C1 segment of cervical spinal cord (tissue), 14 donors: ENCODE measurements at places on chromosomes 3 and 15.
A peak's percentile ranks its signal among the peaks of the same experiment; 100 is the strongest.

GRCh38 chr15:48645558-48646330 lies at the start of gene FBN1:
Gene FBN1, minus strand, starts transcription at chr15:48645709. Its CDS starts 940 bp downstream, at chr15:48644769.
- DNase-seq = no peak

DNA sequence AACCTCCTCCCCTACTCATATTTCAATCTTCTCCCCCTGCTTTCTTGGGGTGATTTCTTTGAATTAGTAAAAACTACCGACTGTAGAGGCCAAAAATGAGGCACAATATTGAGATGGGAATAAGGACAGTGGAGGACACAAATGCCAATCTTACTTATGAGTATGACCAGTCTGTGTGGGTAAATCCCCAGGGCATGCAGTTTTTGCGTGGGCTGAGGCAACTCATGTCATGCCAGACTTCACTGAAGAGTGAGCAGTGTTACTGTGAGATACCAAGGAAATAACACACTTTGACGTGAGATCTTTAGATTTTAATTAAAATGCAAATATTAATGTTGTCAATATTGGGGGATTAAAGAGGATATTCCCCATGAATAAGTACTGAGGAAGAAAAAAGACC lies 254.3 kb upstream of the ICE2 start:
- no peak for DNase-seq

DNA sequence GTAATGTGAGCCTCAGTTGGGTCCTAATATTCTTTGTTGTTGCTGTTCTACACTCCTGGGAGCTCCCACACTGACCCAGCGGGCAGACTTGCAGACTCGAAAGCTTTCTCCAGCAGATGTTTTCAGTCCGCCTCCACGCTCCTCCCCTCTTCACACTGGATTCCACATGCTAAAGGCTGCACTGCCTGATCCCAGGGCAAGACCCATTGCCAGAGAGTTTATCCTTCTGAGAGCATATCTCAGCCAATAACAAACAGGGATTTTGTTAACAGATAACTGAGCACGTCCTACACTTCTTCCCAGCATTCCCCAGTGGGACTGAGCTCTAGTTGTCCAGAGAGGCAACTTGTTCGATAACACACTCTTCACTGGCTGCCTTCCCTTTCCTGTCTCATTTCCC lies 8.0 kb upstream of the COL6A6 start:
- DNase-seq = no peak

DNA sequence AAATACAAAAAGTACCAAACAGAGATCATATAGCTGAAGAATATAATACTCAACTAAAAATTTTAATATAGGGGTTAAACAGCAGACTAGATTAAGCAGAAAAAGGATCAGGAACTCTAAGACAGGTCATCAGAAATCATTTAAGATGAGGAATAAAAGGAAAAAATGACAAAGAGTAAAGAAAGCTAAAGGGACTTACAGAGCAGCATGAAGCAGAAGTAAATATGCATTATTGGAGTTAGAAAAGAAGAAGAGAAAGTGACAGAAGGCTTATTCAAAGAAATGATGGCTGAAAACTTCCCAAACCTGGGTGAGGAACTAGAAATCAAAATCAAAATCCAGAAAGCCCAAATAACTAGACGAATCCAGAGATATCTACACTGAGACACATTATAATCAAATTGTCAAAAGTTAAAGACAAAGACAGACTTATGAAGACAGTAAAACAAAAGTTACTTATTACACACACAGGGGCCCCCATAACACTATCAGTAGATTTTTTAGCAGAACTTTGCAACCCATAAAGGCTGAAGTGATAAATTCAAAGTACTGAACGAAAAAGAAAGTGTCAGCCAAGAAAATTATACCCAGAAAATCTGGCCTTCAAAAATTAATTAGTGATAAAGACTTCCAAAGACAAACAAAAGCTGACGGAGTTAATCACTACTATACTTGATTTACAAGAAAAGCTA lies 95.6 kb downstream of the SCAPER start:
- DNase-seq = no peak

GRCh38 chr3:16148783-16149182 lies 25.7 kb upstream of the GALNT15 start:
- no peak for DNase-seq

DNA sequence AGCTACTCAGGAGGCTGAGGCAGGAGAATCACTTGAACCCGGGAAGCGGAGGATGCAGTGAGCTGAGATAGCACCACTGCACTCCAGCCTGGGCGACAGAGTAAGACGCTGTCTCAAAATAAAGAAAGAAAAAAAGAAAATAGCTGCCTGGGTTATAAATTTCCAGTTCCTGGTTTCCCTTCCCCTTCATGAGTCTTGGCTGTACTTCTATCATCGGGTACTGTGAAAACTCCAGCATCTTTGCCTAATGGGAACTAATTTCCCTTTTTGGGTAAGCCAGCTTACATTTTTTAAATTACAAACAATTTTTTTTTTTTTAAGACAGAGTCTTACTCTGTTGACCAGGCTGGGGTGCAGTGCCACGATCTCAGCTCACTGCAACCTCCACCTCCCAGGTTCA lies 15.0 kb downstream of the DENND4A start:
- no peak for DNase-seq

DNA sequence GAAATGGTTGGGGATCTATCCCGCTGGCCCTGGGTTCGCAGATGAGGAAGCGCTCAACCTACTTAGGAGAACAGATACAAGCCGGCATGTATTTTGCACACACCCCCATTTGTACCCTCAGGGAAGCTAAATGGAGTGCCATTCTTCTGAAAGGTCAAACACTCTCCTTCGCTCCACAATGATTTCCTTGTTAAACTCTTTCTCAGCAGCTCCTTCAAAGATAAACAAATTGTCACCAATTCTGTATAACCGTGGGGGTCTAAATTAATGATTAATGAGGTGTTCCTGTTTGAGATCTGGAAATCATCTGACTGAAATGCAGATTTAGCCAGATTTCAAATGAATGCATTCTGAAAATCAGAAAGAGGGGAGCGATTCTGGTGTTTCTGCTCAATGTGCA lies 124.0 kb downstream of the MEGF11 start:
- DNase-seq = no peak

DNA sequence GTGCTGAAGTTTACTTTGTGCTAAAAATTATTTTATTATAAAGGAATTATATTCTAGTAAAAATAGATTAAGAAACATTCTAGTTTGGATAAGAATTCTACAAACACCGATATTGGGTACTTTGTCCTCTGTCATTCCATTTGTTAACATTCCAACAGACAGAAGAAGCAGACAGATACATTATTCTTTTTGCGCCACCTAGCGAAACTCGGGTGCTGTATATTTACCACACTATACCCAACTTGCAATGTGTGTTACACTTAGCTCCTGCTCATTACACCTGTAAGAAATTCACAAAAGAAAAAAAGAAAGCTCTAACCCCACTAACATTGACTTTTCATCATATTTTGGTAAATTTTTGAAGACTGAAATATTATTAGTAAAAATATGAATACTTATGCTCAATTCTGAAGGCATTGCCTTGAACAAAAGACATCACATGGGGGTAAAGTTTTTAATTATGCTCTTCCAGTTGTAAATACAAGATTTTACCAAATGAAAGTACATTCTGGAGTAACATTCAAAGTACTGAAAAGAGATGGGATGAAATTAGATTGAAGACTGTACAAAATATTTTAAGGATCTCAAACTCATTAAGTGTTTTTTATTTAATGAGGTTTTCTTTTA lies 136.5 kb upstream of the MLF1 start:
- no peak for DNase-seq

- no peak for DNase-seq
These were observed 118.7 kb downstream of the CACNA1D start for GRCh38 chr3:53613125-53613524.

- DNase-seq = no peak
These were observed 278.4 kb upstream of the UBE2E1 start for GRCh38 chr3:23527326-23527725.

DNA sequence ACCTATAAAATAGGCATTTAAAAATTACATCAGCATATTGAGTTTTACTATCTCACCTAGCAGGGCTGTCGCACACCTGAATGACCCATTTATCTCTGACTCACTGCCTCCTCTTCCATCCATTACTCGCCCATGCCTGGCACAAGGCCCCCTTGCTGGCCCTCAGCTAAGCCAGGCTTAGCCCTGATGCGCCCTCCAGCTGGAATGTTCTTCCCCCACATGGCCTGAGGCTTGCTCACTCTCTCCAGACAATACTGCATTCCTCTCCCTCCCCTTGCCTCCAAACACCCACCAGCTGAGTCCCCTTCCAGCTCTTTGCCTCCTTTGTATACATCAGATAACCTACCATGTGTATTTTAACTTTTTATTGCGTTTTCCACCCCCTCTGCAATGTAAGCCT lies 7.2 kb downstream of the SH3BP5 start:
- DNase-seq = no peak

- DNase-seq = no peak
These were observed 76.9 kb downstream of the HES1 start for GRCh38 chr3:194212845-194213331.

DNA sequence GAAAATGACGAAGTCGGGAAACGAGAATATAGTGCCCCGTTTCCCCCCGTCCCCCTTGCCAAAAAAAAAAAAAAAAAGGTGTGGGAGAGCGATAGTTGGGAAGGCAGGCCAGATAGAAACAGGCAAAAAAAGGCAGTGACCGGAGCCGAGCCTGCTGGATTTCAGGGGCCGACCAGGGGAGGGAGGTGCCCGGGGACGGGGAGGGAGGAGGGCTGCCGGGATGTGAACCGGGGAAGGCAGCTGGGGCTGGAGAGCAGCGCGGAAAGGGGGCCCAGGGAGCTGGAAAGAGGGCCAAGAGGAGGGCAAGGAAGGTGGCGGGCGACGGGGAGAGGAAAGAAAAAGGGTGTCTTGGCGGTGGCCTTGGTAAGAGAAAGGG lies 837 bp downstream of the LRRN1 start:
- no peak for DNase-seq

DNA sequence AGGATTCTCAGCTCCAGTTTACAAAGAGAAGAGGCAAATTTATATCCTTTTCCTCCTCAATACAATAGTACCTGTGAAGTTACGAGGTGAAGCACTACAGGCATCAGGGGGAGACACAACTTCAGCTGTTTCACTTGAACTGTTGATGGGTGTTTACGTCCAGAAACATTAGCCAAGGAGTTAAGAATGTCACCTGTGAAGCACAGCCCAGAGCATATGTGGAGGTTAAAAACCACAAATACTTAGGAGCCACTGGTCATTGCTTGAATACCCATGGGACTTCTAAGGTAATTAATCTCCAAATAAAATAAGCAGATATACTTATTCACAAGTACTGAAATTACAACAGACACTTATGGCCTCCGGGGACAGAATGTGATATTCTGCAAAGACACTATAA lies 246.5 kb downstream of the ULK4 start:
- DNase-seq = no peak

- no peak for DNase-seq
These were observed 59.5 kb upstream of the STRIT1 start for GRCh38 chr3:155352900-155353490.

GRCh38 chr3:120311863-120312794 lies 27.1 kb upstream of the GPR156 start:
- no peak for DNase-seq

DNA sequence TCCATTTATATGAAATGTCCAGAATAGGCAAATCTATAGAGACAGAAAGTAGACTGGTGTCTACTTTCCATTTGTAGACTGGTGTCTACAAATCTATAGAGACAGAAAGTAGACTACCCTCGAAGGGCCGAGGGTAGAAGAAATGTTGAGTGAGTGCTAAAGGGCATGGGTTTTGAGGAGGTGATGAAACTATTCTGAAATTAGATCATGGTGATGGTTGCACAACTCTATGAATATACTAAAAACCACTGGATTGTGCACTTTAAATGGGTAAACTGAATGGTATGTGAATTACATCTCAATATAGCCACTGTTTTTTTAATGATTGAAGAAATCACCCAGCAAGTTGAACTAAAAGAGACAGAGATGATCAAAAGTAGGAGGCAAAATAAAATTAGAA lies 27.9 kb downstream of the TP53BP1 start:
- no peak for DNase-seq

GRCh38 chr3:13482106-13482690 lies 2.1 kb downstream of the HDAC11 start:
- DNase-seq = no peak

- DNase-seq = no peak
These were observed 8.3 kb downstream of the ITPR1 start for GRCh38 chr3:4501437-4501836.

- peak; percentile 9 for DNase-seq
These were observed 42.4 kb upstream of the RHO start for GRCh38 chr3:129485721-129486663.

DNA sequence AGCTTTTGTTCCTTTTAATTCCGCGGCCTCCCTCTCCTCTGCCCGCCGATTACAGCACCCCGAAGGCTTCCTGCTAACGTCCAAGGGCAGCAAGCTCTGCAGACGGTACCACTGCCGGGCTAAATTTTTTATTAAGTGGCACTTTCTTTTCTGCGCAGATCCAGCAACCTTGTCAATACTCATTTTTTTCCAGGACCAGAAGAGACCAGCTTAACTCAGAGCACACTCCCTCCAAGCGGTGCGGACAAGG lies 542 bp upstream of the MEIS2 start:
- no peak for DNase-seq

- no peak for DNase-seq
These were observed 38.5 kb downstream of the TAMM41 start for GRCh38 chr3:11808231-11808630.

GRCh38 chr15:40984964-40985363 lies 31.7 kb downstream of the CHAC1 start:
- no peak for DNase-seq

- DNase-seq = no peak
These were observed 21.9 kb downstream of the ZIC4 start for GRCh38 chr3:147384210-147385058.

GRCh38 chr15:39587731-39588530 lies 7.1 kb downstream of the THBS1 start:
- no peak for DNase-seq

- DNase-seq = no peak
These were observed 49.7 kb upstream of the SKIL start for GRCh38 chr3:170307671-170308405.

GRCh38 chr15:41661078-41661517 lies 893 bp downstream of the MGA start:
- no peak for DNase-seq

DNA sequence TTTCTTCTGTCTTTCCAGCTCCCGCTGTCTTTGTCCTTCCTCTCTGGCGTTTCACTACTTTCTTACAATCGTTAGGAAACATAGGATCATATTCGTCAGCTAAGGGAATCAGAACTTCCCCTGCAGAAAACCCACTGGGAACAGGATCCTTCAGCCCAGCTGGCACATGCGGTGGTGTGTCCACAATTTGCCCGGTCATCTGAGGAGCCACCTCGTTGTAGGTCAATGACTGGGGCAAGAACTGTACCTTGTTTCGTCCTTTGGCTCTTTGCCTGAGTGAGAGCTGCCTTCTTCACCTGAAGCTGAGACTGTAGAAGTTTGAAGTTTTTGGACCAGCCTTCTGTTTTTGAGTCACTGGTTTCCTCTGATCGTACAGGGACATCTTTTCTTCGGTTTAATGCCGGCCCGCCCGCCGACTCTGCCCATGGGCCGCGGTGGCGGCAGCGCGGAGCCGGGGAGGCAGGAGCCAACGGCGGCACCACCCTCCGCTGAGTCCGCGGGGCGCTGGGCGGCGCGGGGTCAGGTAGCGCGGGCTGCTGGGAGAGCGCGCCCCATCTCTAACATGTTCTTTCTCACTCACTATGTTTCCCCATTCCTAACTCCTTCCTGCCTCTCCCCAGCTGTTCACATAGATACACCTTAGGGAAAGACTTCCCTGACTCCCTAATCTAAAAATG lies 214.1 kb upstream of the NANOGP8 start:
- DNase-seq = no peak
